ENCODE measurements at places on chromosomes 5 and 9.

DNA sequence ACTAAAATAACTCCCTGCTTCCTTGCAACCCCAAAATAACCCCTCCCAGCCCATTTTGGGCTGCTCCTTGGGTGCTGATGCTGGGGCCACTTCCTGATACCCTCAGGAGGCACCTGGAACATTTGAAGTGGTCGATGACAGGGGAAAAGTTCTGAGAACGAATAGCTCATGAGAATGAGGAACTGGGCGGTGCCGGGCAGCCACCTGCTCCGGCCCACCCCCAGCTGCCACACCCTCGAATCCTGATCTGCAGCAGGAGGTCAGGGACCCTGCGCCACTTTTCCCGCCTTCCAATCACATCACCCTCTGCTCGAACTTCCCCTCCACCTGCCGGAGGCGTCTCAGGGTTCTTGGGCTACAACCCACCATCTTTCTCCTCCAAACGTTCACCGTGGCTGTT is 19.7 kb downstream of the HRH2 start:
- DNase-seq, result no peak

DNA sequence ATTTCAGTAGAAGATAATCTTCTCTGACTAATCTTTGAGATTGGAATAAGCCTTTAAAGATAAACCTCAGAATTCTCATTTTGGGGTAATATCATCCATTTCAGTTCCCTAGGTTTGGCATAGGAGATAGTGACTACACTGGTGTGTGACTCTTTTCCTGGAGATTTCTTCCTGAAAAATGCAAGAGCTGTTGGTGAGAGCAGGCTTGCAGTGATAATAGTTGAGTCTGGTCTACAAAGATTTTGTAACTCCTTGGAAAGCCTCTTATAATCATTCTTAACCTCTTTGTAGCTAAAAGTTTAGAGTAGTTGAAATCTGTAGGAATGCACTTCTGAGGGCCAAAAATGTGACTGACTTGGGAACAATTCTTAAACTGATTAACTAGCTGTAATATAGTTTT is 23.4 kb downstream of the RANBP17 start:
- no peak for DNase-seq

DNA sequence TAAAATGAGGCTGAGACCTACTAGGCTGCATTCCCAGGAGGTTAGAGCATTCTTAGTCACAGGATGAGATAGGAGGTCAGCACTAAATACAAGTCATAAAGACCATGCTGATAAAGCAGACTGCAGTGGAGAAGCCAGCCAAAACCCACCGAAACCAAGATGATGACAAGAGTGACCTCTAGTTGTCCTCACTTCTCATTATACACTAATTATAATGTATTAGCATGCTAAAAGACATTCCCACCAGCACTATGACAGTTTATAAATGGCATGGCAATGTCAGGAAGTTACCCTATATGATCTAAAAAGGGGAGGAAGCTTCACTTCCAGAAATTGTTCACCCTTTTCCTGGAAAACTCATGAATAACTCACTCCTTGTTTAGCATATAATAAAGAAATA is 88.6 kb downstream of the PLPPR1 start:
- no peak for DNase-seq

DNA sequence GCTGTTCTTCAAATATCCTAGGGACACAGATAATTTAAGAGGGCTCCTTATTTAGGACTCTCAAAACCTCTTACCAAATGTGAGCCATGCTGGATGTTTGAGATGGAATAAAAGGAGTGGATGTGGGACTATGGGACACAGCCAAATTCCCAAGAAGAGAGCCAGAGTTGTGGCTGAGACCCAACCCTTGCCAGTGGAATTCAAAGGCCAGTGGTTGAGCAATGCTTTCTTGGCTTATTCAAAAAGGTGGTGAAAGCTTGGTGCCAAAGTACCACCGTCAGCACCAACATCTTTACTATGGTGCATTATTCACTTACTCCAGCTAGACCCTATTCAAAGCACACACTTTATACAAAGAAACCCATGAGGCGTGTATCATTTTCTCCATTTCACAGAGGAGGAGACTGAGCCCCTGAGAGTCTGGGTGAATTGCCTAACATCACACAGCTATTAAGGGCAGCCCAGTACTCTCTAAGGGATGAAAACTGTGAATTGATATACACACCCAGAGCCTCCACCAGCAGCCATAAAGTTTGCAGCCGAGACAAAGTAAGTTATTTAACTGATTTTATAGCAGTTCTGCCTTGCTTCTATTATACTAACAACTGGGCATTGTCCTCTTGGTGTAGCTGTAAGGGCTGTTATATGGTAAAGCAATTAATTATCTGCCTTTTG is 391.7 kb downstream of the ACTL7B start:
- DNase-seq, result no peak

GRCh38 chr5:127924606-127925005 is 159.0 kb upstream of the SLC12A2 start:
- peak; percentile 13 for DNase-seq

DNA sequence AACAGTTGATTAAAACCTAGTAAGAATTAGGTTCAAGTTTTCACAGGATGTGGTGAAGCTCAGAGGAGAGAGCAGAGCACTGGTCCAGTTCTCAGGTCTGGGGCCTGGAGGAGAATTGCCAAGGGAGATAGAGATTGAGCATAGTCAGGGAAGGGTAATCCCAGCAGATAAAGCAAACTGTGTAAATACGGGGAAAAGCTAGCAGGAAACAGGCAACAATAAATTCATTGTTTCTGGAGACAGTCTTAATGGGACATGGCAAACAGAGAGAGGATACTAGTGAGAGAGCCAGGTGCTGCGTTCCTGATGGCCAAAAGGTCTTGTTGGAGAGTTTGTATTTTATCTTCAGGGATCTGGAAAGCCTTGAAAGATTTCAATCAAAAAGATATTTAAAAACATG is 333.0 kb downstream of the PDE4D start:
- no peak for DNase-seq

DNA sequence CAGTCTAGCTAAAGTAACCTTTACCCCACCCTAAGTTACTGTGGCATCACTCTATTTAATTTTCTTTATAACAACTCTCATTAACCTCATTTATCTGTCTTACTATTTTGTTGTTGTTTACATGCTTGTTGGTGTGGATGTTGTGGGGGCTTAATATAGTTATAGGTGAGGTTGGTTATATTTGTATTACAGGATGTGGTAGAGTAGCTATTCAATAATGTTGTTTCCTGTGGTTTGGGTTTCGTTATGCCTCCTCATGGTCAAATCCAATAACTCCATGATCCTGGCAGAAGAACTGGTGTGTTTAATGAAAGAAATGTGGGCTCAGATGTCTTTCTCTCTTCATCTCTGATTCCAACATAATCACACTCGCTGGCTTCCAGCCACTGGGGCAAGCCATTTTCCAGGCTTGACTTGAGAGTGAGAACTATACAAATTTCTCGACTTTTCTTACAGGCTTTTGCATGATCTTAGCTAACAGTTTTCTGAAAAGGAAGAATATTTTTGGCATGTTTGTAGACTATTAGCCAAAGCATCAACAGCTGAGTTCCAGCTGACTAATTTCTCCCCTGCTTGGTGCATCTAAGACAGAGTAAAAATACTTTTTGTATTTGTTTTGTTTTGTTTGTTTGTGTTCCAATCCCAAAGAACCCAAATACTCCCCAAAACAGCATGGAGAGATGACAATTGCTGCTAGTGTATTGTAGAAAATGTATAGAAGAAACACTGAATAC is 303.7 kb upstream of the PAPPA start:
- no peak for DNase-seq

DNA sequence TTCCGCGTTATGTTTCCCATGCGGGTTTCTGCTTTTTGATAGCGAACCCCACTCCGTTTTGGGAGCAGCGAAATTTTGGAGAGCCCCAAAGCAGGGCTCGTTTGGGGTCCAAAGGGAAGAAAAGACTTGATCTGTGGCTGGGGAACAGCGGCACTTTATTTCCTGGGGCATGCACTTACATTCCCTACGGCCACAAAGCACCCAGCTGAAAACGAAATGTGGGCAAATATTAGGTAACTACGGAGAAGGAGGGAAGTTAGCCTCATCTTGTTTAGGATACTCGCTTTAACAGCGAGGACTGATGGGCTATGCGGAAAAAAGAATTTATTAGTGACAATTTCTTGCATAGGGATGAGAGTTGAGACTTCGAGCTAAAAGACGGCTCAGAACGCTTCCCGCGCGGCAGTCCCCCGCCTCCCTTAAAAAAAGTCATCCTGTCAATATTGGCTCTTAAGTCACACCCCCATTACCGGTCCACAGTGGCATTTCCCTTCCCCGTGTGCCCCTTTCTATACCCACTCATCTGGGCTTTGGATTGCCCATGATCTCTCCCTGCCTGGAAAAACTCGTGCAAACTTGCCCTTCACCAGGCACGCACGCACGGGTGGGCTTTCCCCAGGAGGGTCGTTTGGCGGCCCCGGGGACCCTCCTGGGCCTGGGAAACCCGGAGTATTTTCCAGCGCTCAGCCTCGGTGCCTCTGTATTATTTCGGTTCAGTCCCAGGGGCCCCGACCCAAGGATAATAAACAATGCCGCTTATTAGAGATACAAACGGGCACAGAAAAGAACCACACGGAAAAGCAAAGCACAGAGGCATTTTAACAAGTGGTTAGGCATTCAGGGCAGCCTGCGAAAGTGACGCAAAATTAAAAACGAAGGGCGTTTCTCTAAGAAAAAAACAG is 35.8 kb upstream of the NFIB start:
- DNase-seq, result no peak

- no peak for DNase-seq
These were observed 28.4 kb downstream of the COL23A1 start for GRCh38 chr5:178561746-178562264.

GRCh38 chr5:14557791-14558415 is 23.7 kb upstream of the OTULINL start:
- DNase-seq, result no peak

DNA sequence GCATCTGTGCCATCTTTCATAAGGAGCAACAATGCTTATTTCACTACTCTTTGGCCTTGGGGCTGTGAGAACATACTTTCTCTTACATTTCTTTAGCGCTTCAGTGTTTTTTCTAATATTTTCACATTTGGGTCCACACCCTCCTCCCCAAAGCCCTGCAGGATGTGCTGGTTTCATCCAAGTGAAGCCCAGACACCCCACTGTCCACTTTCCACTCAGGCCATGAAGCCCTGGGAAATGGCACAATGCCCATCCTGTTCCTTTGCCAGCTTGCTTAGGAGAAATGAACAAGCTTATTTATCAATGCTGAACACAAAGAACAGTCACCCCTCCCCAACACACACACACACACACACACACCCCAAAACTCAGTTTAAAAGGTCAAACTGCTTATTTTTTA is 17.3 kb upstream of the TMOD1 start:
- DNase-seq, result no peak

DNA sequence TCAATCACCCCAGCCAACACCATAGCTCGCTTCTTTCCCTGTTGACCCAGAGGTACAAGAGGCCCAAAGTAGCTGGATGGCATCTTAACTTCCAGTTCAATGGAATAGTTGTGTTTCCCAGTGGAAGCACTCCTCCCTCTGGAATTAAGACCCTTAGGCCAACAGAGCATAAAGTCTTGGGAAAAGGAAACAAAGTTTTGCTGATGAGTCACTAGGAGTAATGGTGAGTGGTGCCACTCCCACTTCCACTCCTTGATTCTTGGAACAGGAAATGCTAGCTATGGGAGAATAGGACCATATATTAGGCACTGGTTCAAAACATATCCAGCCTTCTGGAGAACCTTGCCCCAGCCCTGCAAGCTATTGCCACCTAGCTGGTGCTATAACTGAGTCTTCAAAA is 44.7 kb upstream of the LMX1B start:
- no peak for DNase-seq

GRCh38 chr9:89370593-89370992 is 52.3 kb downstream of the SECISBP2 start:
- no peak for DNase-seq

- no peak for DNase-seq
These were observed 12.9 kb downstream of the INPP5E start for GRCh38 chr9:136426787-136427186.

DNA sequence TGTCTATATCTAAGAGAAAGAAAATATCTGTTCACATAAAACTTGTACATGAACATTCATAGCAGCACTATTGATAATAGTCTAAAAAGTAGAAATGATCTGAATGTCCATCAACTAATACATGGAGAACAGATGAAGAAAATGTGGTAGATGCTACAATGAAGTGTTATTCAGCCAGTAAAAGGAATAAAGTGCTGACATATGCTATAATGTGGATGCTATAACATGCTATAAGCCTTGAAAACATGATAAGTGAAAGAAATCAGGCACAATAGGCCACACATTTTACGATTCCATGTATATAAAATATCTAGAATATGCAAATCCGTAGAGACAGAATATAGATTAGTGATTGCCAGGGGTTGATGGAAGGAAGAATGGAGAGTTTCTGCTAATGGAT is 146.8 kb downstream of the SEMA5A start:
- no peak for DNase-seq

GRCh38 chr5:122392224-122392623 is 80.2 kb downstream of the SNCAIP start:
- no peak for DNase-seq

GRCh38 chr9:4640027-4640426 is 22.1 kb upstream of the PLPP6 start:
- DNase-seq, result no peak

GRCh38 chr9:12916042-12916441 is 141.2 kb downstream of the LURAP1L start:
- DNase-seq, result no peak

- no peak for DNase-seq
These were observed 84.8 kb downstream of the KDM4C start for GRCh38 chr9:6842584-6842947.

All from NCI-H1417 treated with DMSO at 0.1 percent for 48 hours (cell line).